Left hindlimb (tissue), 1 donor: ENCODE measurements at places on chromosomes 2 and 18.

- DNase-seq: no peak
Measured at GRCh38 chr18:30415903-30416302, 626.6 kb downstream of the DSC3 start.

DNA sequence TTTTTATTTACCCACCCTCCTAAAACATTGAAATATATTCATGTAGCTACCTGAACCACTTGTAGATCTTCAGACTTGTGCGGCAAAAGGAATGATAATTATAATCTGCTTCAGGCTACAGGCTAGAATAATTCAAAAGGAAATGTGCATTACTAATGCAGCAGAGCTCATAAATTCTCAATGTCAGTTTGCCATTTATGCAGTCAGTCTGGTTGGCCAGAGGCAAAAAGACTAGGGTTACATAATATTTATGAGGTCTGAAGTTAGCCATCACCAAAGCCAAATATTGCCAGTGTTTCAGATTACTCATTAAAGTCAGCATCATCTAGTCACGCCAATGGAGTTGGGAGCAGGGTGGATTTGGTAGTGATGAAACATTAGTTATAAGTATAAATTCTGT is 38.9 kb downstream of the METAP1D start:
- DNase-seq: no peak

- DNase-seq: no peak
Measured at GRCh38 chr18:5704847-5705246, 161.1 kb upstream of the EPB41L3 start.

GRCh38 chr2:24304631-24305030 is 55.7 kb downstream of the ITSN2 start:
- no peak for DNase-seq

DNA sequence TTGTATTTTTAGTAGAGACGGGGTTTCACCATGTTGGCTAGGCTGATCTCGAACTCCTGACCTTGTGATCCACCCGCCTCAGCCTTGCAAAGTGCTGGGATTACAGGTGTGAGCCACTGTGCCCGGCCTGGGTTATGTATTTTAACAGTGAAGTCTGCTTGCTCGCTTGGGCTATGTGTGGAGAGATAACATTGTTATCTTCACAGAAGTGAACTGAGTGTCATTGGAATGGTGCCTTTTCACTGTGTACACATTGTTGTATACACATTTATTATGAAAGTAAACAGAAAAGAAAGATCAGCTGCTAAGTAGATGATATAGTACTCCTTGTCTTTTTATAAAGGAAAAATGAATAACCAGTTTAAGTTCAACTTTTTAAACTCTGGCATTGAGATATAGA is 30.4 kb downstream of the RNF138 start:
- no peak for DNase-seq

- DNase-seq: no peak
Measured at GRCh38 chr2:47198985-47199451, 43.9 kb upstream of the STPG4 start.

- peak; percentile 52 for DNase-seq
Measured at GRCh38 chr2:26769089-26769761, 5.1 kb downstream of the SLC35F6 start.

GRCh38 chr2:143787674-143788073 is 658.5 kb downstream of the ARHGAP15 start:
- DNase-seq: no peak

DNA sequence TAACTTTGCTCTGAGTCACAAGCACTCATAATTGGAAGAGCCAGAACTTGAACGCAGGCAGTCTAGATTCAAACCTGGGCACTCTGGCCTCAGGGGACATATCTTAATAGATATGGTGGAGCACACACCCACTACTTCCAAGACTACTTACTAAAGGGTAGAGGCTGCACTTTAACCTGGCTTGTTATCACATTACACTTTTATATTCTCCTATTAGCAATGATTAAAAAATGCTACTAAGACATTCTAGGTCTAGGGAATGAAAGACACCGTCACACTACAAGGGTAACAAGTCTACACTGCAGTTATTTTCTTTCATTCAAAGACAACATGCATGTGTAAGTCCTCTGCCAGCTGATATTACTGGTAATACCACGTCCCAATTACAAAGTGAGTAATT is 258.8 kb downstream of the ZNF521 start:
- DNase-seq: no peak

- no peak for DNase-seq
Measured at GRCh38 chr18:58005885-58006523, 38.0 kb upstream of the NEDD4L start.
